ENCODE measurements at places on chromosomes 7 and 10.

DNA sequence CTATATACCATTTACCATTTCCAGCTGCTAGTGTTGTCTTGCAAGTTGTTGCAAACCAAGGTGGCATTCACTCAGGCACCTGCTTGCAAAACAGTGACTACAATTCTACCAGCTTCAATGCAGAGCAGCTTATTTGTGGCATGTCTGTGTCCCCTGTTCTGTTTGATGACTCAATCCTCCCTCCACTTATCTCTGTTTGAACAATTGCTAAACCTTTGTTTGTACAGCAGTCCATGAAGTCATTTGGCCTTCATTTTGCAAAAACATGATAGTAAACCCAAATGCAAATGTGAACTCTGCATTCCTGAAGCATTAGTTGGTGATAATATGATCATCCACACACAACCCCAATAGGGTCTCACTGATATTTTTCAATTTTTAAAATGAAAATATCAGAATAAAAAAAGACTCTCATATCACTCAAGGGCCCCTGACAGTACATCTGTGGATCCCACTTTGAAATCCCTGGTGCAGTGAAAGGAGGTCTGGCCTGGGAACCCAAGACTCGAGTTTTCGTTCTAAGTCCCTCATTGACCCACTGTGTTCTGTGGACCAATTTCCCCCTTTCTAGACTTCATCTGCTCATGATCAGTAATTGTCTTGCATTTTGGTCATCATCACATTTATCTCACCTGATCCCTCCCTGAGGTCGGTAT lies 425.4 kb downstream of the RPS24 start:
- DNase-seq: peak; percentile 75

DNA sequence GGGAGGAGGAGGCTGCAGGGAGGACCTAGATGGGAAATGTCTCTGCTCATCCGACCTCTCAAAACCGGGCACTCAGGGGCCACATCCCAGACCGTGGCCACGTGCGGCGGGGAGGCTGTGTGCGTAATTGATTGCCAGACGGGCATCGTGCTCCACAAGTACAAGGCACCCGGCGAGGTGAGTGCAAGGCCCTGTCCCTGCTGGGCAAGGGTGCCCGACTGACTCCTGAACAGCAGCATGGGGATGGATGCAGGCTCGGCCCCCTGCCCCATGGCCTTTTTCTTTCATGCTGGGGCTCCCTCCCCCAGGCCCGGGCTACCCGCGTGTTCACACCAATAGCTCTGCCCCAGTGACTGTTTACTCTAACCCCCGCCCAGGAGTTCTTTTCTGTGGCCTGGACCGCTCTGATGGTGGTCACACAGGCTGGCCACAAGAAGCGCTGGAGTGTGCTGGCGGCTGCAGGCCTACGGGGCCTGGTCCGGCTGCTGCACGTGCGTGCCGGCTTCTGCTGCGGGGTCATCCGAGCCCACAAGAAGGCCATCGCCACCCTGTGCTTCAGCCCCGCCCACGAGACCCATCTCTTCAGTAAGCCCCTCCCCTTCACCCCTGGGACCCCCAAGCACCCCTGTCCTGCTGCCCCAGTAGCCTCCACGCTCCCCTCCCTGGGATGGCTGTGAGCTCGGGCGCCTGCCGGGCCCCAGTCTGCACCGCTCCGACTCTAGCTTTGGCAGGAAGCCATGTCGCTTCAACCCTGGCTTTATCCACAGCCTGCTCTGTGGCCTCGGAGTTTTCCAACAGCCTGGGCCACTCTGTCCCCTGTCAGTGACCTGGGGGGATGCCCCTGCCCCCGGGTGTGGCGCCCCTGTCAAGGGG lies 3.9 kb downstream of the LRWD1 start:
- no peak for DNase-seq

DNA sequence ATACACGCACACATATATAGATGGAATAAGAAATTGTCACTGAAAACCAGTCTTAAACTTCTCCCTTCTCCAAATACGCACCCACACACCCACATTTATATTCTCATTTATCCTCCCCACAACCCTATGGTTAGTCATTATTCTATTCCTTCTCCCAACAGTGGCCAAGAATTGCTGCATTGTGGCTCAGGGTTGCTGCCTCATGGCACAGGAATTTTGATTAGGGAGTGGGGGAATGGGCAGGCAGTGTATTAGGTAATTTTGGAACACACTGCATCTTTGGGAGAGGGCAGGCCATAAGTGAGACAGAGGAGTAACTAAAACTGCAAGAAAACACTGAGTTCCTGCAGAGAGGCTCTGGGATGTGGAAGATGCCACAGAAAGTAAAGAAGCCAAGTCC lies 35.7 kb downstream of the NAPEPLD start:
- peak; percentile 94 for DNase-seq

DNA sequence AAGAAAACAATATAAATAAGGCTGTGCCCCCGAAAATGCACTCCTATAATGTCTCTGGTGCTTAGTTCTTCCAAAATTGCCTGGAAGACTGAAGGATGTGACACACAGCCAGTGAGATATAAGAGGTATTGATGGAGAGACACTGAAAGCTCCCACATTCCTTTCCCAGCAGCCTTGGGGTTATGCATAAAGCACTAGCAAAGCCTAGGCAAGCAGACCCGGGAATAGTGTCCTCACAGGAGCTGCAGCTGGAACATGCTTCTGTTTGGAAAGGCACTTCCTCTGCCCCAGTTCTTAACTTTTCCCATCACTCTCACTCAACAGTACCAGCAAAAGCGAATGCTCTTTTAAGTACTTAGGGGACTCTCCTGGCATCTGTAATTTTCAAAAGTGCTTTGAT lies 178.0 kb downstream of the AMPH start:
- peak; percentile 35 for DNase-seq

DNA sequence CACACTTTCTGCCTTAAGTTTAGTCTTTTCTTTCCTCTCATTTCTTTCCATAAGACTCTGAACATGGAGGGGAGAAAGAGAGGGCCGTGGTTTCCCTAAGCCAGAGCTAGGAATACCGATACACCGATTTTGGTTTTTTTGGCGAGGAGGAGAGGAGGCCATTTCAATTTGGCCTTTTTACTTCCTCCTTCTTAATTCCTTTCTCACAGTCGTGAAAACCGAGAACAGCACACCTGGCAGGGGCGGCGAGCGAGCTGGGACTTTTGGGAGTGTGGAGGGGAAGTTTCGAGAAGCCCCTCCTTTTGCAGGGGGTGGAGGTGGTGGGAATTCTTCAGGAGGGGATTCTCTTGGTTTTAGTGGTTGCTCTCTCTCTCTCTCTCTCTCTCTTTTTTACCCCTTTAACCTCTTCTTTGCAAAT lies 6.2 kb downstream of the GATA3 start:
- no peak for DNase-seq

GRCh38 chr7:102295346-102296178 lies 8.9 kb downstream of the SH2B2 start:
- no peak for DNase-seq

DNA sequence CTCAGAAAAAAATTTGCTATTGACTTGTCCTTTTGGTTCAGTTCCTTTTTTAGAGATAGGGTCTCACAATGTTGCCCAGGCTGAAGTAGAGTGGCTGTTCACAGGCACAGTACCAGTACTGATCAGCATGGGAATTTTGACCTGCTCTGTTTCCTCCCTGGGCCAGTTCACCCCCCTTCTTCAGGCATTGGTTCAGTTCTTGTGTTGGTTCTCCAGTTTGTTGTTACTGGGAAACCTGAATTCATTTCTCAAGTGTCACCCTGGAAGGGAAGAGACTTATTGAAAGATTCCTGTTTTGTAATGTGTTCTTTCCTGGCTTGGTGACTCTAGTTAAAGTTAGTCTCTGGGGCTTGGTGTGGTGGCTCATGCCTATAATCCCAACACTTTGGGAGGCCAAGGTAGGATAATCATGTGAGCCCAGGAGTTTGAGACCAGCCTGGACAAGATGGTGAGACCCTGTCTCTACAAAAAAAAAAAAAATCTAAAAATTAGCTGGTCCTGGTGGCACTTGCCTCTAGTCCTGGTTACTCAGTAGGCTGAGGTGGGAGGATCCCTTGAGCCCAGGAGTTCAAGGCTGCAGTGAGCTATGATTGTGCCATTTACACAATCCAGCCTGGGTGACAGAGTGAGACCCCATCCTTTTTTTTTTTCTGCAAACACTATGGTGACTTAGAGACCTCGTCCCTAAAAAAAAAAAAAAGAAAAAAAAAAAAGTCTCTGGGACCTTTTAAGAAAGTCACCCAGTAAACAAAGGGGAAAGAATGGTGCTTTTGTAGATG lies 52.7 kb downstream of the CNNM2 start:
- no peak for DNase-seq

GRCh38 chr10:126001576-126001975 lies 105.2 kb downstream of the FANK1 start:
- DNase-seq: no peak

GRCh38 chr10:13784067-13784466 lies 197.3 kb downstream of the PRPF18 start:
- DNase-seq: peak; percentile 34

DNA sequence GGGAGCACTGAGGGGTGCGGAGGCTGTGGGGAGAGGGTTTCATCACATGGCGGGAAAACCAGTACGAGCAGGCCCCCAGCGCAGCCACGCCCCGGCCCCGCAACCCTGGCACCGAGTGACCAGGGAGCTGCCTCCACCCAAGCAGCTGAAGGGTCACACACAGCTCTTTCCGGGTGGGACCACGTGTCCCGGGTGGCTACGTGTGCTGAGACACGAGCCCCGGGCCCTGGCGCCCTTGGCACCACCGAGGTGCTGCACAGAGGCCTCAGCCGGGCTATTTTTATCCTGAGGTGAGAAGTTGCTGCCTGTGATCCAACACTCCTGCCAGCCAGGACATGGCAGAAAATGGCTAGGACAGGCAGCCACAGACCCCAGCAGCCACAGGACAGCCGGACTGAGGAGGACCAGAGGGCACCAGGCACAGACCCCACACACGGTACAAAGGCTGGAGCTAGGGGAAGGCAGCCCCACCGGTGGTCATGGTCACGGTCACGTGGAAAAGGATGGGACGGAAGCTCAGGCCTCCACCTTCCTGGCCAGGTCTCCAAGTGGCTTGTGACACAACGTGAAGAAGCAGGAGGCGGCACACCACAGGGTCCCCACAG lies 223.7 kb downstream of the MAD1L1 start:
- no peak for DNase-seq

DNA sequence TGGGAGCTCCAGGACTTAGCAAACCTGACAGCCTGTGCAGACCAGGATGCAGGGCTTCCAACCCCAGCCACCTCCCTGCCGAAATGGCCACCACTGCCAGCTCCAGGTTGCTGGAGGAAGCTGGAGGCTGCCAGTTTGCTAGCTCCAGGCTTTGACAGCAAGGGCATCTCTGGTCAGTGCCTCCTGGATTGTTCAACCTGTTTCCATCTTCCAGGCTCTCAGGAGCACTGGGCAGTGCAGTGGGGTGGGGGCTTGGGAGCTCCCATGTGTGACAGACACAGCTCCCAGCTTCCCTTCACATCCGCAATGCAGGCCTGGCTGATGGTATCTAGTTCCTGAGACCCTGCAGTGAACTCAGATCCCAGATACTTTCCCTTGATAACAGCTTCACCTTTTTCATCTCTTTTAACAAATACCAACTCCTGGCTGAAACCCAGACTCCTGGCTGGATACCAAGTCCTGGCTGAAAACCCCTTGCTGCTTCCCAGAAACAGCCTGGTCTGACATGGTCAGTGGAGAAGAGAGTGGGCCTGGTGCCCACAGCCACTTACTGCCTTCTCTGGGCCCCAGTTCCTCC lies 20.8 kb upstream of the RET start:
- DNase-seq: no peak

GRCh38 chr10:75611993-75612372 lies 180.6 kb downstream of the LRMDA start:
- no peak for DNase-seq

DNA sequence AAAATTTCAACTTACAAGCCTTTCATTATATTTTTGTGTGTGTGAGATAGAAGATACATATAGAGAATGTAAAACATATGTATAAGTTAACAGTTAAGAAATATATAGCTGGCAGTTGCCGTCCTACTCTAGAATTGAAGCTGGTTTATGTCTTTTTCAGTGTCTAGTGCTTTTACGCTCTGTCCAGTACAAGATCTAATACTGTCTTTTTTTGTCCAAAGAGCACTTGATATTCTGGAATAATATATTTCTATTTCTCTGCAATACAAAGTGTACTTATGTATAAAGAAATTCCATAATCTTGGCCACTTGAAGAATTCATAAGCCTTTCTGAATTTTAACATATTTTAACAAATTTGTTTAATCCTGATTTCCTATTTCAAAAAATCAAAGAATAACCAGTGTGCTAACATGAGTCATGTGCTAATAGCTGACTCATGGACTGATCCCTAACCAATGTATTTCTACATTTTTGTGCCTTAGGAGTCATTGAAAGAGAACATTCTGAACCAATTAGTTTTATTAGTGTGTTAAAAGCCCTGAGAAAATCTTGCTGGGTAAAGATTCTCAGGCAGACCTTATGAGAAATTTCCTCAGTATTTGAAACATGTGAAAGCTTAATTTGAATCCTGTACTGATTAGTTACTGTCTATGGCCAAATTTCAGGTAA lies 73.2 kb upstream of the CCAR1 start:
- peak; percentile 90 for DNase-seq

GRCh38 chr10:13983035-13983434 lies 347.7 kb downstream of the FRMD4A start:
- DNase-seq: no peak

- no peak for DNase-seq
Observed at GRCh38 chr10:30047924-30048531, 11.4 kb downstream of the JCAD start.

- no peak for DNase-seq
Observed at GRCh38 chr10:102230861-102231356, 4.8 kb downstream of the ELOVL3 start.

DNA sequence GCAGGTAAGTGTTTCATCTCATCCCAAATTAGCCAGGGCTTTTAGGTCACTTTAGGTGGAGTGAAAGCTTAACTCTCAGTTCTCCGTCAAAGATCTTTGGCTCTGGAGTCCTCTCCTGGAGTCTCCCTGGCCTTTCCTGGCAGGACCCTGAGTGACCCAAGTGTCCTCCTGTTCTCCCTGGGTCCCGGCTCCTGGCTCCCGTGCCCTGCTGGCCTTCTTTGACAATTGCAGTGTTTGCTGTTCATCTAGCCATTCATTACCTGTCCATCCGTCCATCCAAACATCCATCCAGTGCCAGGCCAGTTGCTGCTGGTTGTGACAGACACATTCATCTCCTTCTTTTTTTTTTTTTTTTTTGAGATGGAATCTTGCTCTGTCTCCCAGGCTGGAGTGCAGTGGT lies 6.2 kb upstream of the TPST1 start:
- DNase-seq: no peak

DNA sequence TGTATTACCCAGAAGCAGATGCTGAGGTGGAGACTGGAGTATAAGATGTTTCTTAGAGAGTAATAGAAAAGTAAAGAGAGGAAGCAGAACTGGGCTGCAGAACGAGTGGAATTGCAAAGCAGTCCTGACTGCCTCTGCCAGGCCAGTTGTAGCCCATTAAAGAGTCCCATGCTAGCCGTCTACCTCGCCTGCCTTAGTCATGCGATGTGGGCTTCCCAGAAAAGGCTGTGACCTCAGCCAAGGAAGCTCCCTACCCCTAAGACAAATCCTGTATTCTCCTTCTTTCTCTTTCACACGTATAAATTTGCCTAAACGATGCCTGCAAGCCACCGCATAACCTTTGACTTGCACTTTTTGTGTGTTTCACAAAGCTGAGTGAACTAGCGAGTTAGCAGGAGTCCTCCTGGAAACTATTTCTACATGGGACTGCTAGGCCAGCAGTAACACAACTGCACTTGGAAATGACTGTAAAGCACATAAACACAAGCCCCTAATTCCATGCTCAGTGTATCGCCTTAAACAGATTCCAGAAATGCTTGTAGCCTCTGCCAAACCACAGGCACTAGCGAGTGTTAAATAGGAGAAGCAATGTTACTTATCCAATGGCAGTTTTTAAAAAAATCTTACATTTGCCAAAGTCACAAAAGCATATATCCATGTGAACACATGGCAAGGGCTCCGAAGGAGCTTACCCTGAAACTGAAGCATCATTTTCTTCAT lies 47.4 kb upstream of the GNAI1 start:
- DNase-seq: peak; percentile 92
